ENCODE measurements at places on chromosomes 3 and 15.
A peak's percentile ranks its signal among the peaks of the same experiment; 100 is the strongest.

DNA sequence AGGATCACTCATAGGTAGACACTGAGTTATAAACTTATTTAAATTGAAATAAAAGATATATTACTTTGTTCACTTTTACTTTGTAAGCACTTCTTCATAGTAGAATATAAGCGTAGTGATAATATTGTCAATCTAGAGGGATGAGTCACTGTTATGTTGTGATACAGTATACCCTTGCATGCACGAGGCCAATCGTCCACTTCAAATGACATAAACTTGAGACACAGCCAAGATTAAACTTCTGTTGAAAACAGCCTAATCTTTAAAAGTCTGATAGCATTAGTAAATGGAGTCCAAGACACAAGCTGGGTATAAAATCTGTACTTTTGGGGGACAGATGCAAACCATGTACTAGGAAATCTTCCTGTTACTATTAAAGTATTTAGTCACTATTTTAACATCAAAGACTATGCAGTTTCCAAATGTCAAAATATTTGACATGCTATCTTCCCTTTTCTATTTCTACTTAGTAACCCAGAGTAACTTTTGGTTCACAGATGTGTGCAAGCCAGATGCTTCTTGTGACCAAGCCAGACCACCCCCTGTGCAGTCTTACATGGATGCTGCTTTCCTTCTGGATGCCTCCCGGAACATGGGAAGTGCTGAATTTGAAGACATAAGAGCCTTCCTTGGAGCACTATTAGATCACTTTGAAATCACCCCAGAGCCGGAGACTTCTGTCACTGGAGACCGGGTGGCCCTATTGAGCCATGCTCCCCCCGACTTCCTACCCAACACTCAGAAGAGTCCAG is 85.3 kb downstream of the PIK3R4 start:
- DNase-seq: peak; percentile 7

GRCh38 chr15:31858026-31858425 is 172.3 kb upstream of the CHRNA7 start:
- no peak for DNase-seq

DNA sequence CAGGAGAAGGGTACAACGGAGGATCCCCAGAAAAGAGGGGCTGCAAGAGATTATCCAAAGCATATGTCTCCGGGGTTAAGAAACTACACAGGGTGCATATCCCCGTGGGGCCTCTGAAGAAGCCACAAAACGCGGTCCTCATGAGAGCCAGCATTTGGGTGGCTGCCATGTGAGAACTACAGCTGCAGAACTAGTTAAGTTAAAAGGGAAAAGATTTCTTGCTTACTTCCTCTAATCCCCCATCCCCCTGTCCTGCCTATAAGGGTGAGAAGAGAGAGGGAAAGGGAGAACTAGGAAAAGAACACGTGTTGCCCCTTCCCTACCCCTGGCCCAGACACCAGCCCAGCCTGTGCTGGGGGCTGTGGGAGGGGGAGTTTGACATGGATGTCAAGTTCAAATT is 70.4 kb upstream of the PCSK6 start:
- no peak for DNase-seq

DNA sequence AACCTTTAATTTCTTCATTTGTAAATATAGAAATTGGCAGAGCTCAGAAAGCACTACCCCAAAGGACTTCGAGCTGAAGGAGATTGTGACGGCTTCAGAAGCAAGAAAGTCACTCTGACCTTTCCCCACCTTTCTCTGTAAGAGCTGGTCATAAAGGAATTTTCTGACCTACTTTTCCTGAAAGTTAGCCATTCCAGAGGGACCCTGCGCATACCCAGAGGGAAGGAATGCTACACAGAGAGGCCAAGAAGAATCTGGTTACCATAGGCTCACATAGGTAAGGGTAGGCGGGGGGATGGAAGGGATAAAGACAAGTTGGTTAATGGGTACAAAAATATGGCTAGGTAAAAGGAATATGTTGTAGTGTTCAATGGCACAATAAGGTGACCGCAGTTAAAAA is 1080.3 kb downstream of the ZPLD1 start:
- no peak for DNase-seq

DNA sequence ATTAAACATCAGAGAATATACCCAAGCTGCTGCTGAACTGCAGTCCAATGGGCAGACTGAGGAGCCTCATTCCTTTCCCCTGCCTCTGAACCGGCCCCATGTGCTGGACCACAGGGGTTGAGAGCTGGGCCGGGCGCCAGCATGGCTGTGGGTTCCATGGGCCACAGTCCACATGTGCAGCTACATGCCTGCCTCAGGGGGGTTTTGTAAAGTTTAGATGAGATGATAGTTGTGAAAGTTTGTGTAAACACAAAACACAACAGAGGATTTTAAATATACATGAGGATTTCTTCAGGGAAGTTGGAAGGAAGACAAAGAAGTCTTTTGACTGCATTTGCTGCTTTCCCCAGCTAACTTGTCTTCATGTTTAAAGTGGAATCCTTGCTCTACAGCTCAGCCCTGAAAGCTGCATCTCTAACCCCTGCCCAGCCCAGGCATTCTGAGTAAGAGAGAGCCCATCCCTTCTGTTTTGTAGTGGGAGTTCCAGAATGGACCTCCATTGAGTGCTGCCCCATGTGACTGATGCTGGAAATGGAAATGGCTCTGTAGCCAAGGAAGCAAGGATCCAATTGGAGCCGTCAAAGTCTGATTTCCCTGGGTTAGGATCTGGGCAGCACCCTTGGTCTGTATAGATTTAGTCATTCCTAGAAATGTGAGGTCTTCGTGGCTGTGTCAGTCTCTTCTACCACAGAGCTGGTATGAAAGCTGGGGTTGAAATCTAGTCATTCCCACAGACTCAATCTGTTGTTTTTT is 17.5 kb downstream of the SLC12A8 start:
- DNase-seq: peak; percentile 59

- DNase-seq: no peak
Measured at GRCh38 chr3:50637011-50637410, 20.1 kb downstream of the MAPKAPK3 start.

GRCh38 chr3:16595778-16596177 is 9.4 kb downstream of the DAZL start:
- peak; percentile 30 for DNase-seq

- DNase-seq: no peak
Measured at GRCh38 chr3:31802981-31803740, 177.9 kb downstream of the OSBPL10 start.

- DNase-seq: peak; percentile 26
Measured at GRCh38 chr3:168123201-168124176, 27.8 kb upstream of the GOLIM4 start.

DNA sequence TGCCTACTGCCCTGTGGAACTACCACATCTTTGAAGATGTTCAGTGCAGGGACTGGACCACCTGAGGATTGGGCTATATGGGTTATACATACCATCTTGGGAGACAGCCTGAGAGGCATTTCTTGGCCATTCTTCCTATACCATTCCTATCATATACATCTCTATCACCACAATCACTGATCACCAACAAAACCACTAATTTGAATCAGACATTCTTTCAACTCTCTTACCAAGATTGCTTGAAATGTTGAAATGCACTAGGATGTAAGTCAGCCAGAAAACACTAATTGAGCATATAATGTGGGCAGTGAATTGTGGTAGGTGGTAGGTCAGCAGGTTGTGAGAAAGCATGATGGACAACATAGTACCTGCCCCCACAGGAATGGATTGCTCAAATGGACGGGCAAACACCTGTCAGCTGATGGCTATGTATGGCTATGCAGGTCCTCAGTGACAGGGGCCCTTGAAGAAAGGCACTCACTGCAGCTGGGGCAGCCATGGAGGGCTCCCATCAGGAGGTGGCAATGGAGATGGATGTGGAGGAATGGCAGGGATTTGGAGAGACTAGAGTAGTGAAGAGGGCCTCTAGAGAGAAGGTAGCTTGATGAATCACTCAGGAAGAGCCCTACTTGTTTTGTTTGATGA is 49.1 kb downstream of the AMOTL2 start:
- DNase-seq: no peak

GRCh38 chr3:155217591-155217990 is 75.9 kb downstream of the STRIT1 start:
- peak; percentile 93 for DNase-seq

DNA sequence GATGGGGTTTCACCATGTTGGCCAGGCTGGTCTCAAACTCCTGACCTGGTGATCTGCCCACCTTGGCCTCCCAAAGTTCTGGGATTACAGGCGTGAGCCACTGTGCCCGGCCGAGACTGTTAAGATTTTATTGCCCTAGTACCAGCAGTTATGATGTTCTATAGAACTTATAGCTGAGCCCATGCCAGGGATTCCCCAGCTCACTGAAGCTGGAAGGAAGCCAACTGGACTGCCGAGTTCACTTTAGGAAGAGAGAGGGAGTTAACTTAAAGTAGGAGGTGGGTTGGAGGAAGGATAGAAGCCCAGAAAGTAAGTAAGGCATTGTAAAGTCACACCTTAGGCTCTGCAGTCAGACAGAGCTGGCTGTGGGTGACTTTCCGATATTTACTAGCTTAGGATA is 101.1 kb upstream of the BOC start:
- DNase-seq: no peak

GRCh38 chr3:35624698-35625097 is 14.6 kb upstream of the ARPP21 start:
- DNase-seq: no peak

GRCh38 chr15:26073430-26074333 is 210.6 kb upstream of the ATP10A start:
- DNase-seq: no peak

GRCh38 chr3:179146911-179147513 is 1.1 kb upstream of the PIK3CA start:
- DNase-seq: peak; percentile 76

- no peak for DNase-seq
Measured at GRCh38 chr3:43348852-43349574, 62.7 kb downstream of the SNRK start.

DNA sequence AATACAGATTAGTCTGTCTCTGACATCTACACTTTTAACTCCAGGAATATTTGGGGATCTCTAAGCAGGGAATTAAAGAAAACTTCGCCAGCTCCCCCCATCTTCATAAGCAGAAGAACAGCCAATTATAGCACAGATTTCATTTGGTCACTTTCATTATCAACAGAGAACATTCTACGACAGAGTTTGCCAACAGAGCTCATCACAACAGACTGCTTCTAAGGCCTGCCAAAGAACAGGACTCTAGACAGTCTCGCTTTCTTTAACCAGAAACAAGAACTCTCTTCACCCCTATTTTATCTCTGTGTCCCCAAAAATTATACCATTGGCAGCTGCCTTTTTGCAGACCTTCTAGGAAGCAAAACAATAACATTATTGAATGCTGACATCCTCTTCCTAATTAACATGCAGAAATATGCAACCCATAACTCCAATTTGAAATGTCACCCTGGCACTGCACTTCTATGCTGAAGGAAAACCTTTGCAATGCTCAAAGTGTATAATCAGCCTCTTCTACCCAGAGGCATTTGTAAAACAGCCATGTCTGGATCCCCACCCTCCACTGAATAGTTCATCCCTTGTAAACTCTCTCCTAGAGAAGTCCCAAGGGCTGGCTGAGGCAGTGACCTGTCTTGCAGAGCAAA is 552.8 kb downstream of the MAGI1 start:
- DNase-seq: no peak

GRCh38 chr3:25427942-25428788 is at the start of gene RARB:
RARB (plus strand) TSS chr3:25428263; CDS start chr3:25428732, 469 bp downstream.
- peak; percentile 92 for DNase-seq

- no peak for DNase-seq
Measured at GRCh38 chr3:50657407-50657806, 17.3 kb upstream of the DOCK3 start.

GRCh38 chr3:123078101-123078500 is 11.3 kb downstream of the PDIA5 start:
- no peak for DNase-seq

- DNase-seq: no peak
Measured at GRCh38 chr3:31129241-31129640, 234.8 kb upstream of the GADL1 start.

DNA sequence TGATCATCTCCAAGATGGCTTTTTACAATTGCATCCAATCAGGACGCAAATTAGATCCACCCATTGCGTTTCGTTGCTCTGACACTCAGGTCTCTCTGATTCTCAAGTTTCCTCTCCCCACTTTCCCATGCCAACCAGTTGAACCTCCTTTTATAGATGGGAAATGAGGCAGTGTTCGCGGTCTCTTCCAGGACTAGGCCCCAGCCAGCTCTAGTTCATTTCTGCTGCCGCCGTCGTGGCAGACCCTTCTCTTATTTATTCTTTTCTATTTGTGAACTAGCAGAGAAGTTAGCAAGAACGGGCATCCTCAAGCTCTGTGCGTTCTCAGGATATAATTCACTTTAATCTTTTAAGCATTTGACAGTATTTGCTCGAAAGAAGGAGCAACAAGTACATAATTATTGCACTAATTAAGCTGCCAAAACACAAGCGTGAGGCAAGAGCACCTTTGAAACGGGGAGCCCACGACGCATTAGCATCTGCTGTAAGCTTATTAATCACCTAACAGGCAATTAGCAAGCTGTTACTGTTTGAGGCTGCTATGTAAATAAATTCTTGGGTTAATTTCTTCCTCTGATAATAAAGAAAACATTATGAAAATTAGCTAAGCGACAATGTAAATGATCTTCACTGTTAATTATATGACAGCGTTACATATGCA is 246.4 kb upstream of the TLE3 start:
- no peak for DNase-seq

DNA sequence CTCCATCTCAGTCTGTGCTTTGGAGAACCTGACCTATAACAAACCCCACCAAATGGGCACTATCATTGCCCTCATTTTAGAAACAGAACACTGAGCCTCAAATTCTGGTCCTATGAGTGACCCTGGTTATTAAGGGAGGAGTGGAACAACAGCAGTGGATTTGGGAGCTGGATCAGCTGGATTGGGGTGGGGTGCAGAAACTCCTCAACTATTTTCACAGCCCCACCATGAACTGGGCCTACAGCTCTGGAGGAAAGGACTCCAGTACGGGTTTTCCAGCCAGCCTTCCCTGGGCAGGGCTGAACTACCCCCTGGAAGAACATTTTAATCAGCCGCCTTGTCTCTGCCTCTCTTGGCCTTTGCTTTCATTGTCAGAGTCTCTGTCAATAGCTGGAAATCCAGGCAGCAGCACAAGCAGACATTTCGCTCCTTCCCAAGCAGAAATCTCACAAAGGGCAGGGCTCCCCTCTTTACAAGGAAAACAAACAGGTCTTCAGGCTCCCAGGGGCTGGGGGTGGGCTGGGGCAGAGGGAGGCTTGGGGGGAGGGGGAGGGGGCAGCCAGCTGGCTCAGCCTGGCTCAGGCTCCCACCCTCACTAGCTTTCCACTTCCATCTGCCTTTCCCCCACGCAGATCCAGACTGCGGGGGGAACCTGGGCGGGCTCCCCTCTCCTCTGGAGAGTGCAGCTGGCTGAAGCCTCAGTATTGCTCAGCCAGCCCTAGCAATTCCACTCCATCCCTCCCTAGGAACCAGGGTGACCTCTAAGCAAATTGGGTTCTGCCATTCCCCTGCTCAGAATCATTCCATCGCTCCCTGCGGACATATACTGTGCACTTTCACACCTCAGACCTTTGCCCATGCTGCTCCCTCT is 13.7 kb upstream of the TLE3 start:
- peak; percentile 85 for DNase-seq

- DNase-seq: peak; percentile 38
Measured at GRCh38 chr3:58422756-58423325, 10.8 kb downstream of the PDHB start.
